ENCODE measurements at places on chromosomes 2 and 18.

- peaks cover 87% of the 10 kb centered on the region for H3K36me3 ChIP-seq
- no peaks in the 10 kb centered on the region for H3K27me3 ChIP-seq
- H3K4me1 ChIP-seq, result no peaks in the 10 kb centered on the region
- no peak overlapping the region for H3K27ac ChIP-seq
Measured at GRCh38 chr2:128166746-128167353, 75.8 kb downstream of the UGGT1 start.

DNA sequence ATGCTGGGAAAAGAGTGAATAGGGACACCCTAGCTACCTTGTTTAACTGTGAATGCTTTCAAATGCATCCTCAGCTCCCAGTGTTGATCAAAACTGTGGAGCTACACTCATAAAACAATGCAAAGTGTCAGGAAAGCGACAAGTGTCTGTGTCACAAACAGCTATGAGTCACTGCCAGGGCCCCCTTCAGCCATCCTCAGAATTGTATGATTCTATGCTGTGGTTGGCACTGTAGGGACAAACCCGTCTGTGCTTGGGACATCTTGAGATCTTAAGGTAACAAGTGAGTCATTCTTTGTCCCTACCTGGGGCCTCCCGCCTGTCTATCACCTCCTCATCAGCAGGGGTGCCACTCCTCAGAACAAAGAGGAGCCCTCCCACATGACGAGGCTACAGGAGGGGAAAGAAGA, 42.4 kb downstream of the KLF7 start:
- H3K27ac ChIP-seq, result no peak overlapping the region

- DNase-seq, result no peak
- H3K36me3 ChIP-seq, result no peaks in the 10 kb centered on the region
- no peak overlapping the region for H3K4me3 ChIP-seq
- H3K4me1 ChIP-seq, result no peaks in the 10 kb centered on the region
- no peaks in the 10 kb centered on the region for H3K27me3 ChIP-seq
Measured at GRCh38 chr2:134446383-134447017, 192.6 kb downstream of the MGAT5 start.

DNA sequence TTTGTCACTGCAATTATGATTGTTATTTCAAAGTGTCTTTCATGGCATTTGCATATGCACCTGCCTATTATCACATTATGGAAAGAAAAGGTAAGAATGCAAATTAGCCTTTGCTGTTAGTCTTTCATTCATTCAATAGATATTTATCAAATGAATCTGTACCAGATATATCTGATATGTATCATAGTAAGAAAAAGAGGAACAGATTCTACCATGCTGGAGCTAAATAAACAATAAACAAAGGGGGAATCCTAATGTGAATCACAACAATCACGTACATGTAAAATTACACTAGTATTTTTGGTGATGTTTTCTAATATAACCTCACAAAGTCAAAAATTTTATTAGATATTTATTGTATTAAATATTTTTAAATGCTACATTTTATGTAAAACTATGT, 446.4 kb downstream of the THSD7B start:
- no peak overlapping the region for H3K4me3 ChIP-seq
- H3K4me1 ChIP-seq, result no peaks in the 10 kb centered on the region
- H3K36me3 ChIP-seq, result no peaks in the 10 kb centered on the region
- no peaks in the 10 kb centered on the region for H3K27me3 ChIP-seq
- no peak for DNase-seq

Measured in K562 (cell line).